HS-5 (cell line): ENCODE measurements at places on chromosomes 1 and 21.

- DNase-seq: peak; percentile 5
These were observed 574 bp downstream of the ITPKB start for GRCh38 chr1:226738421-226738994.

DNA sequence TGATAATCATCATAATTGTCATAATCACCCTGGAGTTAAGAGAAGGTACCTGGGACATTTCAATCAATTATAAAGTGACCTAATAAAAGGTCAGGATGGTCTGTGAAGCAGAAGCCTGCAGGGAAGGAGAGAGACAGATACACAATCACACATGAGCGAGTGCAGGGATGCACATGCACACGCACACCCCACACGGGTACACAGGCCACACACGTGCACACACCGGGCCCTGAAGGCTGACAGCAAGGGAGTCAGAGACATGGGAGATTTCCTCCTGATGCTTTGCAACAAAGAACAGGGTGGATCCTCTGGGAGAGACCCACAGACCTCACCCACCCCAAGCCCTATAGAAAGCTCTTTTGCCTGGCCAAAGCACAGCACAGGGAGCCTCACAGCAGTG, 82.3 kb upstream of the ZC3H12A start:
- no peak for DNase-seq

DNA sequence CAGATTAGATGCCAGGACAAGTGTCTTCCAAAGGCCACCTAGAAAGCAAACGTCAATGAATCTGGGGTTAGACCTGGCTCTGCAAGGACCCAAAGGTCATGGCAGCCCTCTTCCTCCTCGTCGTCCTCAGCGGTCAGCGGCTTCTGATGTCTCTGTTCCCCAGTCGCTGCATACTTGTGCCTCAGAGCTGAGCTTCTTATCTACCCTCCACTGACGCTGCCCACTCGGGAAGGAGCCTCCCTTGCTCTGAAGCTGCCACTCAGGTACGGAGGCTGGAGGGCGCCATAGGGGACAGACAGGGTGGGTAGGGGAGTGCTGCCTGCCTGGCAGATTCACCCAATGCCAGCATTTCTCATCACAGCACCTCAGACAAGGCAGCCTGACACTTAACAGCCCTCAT, 11.4 kb upstream of the UMODL1 start:
- DNase-seq: no peak

DNA sequence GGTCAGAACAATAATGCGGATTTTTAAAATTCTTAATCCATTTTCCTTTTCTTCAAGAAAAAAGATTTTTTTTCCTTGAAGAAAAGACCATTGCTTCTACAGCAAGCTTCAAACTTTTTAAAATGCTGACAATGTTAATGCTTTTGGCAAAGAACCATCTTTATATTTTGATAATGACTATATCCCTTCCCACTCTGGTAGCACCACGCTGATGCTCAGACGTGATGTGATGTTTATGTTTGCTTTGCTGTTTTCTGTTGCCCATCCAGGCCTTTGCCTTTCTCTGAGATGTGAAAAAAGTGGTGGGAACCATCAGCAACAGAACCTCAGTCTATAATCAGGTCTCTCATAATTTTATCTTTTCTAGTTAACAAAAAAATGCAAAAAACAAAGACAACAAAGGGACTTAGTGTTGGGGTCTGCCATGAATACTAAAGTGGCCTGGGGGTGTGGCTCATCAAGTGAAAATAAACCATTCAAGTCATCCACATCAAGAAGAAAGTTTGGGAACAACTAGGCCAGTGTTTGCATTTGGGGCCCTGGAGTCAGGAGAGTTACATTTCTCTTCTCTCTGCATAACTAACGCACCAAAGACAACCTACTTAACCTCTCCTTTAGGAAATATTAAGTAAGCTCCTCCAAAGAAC, 244.6 kb upstream of the DMRTA2 start:
- DNase-seq: no peak

DNA sequence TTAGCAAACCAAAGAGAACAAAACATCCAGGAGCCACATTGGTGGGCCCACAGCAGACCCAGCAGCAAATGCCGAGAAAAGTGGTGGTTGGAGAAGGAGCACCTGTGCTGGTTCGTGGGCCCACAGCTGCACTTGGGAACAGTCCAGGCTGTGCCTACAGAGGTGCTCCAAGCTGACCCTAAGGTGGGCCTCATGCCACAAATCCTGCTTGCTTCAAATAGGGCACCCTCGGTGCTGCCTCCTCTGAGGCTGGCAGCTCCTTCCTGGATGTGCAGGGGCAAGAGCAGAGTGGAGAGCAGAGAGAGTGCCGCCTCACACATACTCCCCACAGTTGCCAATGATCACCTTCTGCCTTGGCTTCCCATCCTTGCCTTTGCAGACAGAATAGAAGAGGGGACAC, 40.1 kb downstream of the BMP8A start:
- DNase-seq: no peak

- no peak for DNase-seq
These were observed 6.2 kb downstream of the AHDC1 start for GRCh38 chr1:27597516-27598294.

DNA sequence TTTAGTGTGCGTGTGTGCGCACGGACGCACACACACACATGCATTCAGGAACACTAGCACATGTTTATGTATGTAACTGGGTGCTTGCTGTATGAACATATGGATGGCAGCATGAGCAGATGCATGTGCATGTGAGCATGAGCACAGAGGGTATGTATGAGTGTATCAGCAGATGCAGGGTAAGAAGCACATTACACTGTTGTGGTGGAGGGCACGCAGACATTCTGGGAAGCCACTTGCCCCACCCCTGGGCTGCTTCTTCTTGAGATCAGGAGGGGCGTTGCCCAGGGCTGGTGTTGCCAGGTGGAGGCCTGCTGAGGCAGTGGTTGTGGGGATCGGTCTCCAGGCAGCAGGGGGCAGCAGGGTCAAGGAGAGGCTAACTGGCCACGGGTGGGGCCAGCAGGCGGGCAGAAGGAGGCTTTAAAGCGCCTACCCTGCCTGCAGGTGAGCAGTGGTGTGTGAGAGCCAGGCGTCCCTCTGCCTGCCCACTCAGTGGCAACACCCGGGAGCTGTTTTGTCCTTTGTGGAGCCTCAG, 3.9 kb upstream of the P3R3URF start:
- no peak for DNase-seq

- DNase-seq: no peak
These were observed 329.4 kb upstream of the ESRRG start for GRCh38 chr1:217052626-217053025.

- no peak for DNase-seq
These were observed 198.5 kb downstream of the ZNF648 start for GRCh38 chr1:181863006-181863405.

DNA sequence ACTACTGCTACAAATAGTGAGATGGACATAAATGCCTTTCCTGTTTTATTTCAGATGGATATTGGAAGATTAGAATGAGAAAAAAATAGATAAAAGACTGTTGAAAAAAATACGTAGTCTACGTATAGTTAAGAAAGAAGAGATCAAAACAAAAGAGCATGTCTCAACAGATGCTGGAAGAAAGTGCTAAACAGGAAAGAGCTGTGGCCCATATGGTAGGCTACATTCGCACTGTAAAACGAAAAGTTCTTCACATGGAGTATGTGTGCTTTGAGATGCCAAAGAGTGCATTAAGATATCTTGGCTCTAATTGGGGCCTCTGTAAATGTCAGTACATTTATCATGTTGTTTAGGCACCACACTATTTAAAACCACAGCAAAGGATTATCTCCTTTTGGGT, 741.7 kb downstream of the LTN1 start:
- DNase-seq: no peak

DNA sequence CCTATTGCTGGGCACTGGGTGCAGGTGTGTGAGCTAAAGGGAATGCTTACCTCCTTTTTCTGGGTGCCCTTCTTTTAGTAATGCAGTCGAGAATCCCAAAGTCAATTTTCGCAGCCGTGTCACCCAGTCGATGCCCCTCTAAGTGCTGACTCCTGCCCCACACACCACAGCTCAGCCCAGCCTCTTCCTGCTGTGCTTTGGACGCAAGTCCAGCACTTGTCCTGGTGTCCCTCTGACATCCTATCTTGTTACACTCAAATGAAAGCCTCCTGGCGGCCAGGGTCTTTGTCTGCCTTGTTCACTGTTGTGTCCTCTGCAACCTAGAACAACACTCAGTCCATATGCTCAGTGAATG, 58.5 kb upstream of the RUNX3 start:
- DNase-seq: no peak

GRCh38 chr1:36137776-36138175, 11.5 kb downstream of the TRAPPC3 start:
- no peak for DNase-seq

DNA sequence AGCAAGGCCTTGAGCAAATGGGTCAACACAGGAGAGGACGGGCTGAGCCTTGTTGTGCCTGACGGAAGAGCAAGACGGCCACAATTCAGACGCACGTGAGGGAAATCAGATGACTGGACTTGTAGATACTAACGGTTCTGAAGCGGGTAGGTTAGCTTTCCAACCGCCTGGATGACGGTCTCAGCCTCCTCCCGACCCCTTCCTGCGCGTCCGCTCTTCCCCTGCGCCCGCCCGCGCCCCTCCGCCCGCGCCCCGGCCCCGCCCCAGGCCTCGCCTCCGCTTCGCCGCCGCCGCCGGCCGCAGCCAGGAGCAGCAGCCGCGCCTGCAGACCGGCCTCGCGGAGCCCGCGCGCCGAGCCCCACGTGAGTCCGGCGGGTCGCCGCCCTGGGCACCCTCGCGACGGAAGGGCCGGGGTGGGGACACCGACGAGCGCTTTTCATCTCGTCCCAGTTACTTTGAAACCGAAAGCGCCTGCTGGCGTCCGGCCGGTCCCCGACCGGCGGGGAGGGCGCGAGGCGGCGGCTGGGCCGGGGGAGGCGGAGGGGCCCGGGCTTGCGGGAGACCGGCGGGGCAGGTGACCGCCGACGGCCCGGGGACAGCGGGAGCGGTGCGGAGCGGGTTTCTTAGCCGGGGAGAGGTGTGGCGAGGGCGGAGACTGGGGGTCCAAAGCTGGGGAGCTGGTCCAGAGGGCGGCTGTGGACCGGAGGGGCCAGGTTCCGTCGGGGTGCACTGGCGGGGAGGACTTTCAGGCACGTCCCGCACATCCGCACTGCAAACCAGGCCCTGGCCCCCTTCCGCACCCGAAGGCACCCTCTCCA, at the start of gene TRAF5:
TRAF5 (plus strand) TSS at position 306 of the 818 bp plus-strand sequence. CDS start 26,407 bp downstream, outside the sequence.
- no peak for DNase-seq

DNA sequence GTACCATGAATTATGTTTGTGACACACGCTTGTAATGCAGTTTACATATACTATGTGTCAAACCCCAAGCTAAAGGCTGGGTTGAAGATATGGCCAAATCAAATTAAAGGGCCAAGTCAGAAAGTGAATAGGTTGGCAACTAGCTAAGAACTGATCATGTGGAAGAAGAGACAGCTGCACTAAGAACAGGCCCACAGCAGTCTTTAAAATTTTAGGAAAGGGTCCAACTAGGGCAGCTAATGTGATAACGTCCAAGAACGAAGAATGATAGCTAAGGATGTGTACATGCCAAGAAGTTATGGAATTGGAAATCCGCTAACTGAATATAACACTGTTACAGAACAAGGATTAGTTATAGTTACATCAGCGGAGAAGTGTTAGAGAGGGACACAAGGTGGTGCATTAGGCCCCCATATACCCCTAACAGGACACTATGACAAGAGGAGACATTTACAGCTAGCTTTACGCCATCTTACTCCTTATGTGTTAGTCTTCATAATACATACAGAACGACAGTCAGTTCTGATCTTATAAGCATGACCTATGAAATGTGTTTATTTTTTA, 6.5 kb upstream of the RNF2 start:
- no peak for DNase-seq

DNA sequence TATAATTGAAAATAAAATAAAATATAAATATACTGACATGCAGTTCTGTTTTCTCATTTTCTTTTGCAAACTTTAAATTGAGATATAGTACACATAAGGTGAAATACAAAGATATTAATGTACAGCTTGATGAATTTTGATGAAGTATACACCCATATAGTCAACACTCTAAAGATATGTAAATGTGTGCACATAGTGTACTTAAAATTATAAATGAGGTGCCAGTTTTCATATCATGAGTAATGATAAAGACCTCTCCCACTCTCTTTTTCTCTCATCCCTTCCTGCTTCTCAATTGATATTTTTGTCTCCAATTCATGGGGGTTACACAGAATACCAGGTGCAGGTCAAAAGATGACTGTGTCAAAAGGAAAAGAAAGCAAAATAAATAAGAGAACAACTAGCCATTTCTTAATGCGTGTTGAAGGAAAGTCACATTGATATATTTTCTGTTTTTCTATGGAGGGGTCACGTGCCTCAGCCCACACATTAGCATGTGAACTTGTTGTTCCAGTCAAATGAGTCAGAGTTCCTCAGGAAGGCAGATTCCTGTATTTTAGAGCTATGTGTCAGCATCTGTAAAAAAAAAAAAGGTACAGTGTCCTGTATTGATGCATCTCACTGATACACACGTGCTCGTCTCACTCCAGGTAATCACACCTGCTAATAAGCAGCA, 64.3 kb upstream of the HOOK1 start:
- DNase-seq: peak; percentile 53

- no peak for DNase-seq
These were observed 266.3 kb downstream of the RHOU start for GRCh38 chr1:229001467-229002011.

GRCh38 chr1:204684206-204684570, 1.4 kb downstream of the LRRN2 start:
- DNase-seq: no peak

DNA sequence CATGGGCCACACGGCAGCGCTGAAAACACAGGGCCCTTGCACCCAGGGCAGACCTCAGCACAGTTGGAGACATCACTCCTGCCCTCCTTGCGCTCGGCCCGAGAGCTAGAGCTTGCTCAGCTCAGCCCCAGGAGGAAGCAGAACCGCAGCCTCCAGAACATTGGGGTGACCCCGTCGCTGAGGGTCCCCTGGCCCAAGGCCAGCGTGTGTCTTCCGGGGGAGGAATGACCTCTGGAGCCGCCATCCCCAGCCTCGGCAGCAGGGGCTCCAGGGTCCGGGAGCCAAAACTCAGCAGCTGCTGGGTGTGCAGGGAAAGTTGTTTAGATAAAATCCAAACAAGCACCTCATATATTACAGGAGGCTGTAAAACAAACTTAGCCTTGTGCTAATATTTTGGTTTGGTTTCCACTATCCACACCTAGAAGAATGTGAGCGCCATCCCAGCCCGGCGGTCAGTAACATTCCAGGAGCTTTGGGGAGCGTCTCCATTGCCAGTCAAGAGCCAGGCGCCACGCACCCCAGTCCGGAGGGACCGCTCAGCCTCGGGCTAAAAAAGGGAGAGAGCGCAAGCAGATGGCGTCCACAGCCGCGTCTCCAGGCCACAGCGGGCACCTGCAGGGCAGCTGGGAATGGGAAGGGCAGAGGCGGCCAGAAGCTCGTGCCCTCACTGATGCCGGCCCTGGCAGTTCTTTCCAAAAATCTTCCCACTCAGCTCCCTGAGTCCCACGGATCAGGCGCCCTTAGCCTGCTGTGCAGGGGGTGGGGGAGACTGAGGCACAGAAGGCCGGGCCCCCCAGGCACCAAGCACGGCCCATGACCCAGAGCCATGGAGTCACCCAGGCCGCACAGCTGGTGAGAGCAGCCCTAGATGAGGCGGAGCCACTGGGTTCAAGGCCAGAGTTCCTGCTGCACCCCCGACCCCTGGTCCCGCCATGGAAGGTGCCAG, 52.0 kb downstream of the SLX9 start:
- DNase-seq: no peak

GRCh38 chr1:42533101-42533863, 70.2 kb downstream of the CCDC30 start:
- DNase-seq: no peak
